Activated effector memory CD4-positive, alpha-beta T cell treated with anti-CD3 and anti-CD28 coated beads, Interleukin-2, amount 50 U/mL, for 16 hours (primary cell): ENCODE measurements at places on chromosomes 6 and 20.

DNA sequence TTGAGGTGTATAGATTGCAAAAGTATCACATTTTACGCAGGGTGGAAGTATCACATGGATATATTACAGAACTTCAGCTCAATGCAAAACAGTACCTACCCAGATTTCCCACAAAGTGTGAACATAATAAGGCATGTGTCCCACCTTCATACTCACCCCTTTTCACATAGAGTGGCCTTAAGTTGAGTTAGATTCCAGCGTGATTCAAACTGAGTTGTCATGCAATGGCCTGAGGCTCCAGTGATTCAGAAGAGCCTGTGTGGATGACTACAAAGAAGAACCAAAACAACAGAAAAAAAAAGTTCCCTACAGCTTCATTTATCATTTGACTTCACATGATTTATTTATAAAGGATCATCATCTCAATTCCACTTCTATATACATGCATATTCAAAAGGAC lies 309.7 kb downstream of the SLC35F1 start:
- no peak for DNase-seq

- no peak for DNase-seq
These were observed 50.6 kb downstream of the MAFB start for GRCh38 chr20:40638414-40638813.

- DNase-seq = no peak
These were observed 88.3 kb upstream of the SLC22A23 start for GRCh38 chr6:3545156-3545555.

DNA sequence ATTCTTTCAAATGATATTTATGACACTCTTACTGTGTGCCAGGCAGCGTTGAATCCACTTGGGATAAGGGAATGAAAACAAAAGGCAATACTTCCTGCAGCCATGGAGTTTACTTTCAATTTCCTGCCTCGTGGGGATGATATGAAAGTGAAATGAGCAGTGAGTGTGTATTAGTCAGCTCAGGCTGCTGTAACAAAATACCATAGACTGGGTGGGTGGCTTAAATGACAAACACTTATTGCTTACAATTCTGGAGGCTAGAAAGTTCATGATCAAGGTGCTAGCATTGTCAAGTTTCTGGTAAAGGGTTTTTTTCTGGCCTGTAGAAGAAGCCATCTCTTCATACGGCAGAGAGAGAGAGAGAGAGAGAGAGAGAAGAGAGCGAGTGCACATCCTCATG lies 41.7 kb downstream of the TSHZ2 start:
- DNase-seq = no peak

DNA sequence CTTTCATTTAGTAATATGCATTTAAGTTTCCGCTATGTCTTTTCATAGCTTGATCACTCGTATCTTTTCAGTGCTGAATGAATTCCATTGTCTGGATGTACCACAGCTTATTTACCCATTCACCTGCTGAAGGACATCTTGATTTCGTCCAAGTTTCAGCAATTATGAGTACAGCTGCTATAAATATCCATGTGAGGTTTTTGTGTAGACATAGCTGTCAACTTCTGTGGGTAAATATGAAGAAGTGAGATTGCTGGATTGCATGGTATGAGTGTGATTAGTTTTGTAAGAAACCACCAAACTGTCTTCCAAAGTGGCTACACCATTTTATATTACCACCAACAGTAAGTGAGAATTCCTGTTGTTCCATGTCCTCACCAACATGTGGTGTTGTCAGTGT lies 79.2 kb upstream of the STMND1 start:
- no peak for DNase-seq

GRCh38 chr6:47630587-47630986 lies 67.8 kb upstream of the ADGRF4 start:
- DNase-seq = no peak
